ENCODE measurements at places on chromosomes 12 and 14. TPM values are rescaled to one million over a fixed set of nuclear protein-coding genes. Genes with fewer than 3 reads are reported as not detected.

ADGRD1 gene
- not detected for total RNA-seq

GLT1D1 gene
- total RNA-seq = not detected

KRT3 gene
- total RNA-seq = 0.13 TPM

GLS2 gene
- 6.1 TPM for total RNA-seq

DNA sequence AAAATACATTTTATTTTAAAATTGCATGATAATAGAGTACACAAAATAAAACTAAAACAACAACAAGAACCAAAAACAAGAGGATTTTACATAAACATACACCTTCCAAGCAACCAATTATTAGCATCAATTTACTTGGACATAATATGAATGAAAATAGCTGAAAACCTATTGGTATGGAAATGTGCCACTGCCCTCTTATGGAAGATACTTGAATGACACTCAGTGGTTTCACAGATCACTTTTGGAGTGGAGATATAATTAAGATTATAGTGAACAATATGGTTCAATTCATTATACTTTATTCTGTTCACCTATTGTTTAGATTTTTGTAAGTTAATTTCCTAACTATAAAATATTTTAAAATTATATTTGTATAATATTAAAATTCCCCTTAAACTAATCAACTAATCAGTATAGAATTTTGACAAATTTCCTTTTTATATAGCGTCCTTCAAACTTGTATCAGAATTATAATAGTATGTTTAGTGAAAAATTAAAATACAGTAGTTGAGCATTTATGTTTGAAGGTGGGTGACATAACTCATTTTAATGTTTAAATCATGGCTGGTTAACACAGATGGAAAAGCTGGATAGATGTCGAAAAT lies 70.1 kb downstream of the SLC6A15 start:
- DNase-seq = peak; percentile 65

DNA sequence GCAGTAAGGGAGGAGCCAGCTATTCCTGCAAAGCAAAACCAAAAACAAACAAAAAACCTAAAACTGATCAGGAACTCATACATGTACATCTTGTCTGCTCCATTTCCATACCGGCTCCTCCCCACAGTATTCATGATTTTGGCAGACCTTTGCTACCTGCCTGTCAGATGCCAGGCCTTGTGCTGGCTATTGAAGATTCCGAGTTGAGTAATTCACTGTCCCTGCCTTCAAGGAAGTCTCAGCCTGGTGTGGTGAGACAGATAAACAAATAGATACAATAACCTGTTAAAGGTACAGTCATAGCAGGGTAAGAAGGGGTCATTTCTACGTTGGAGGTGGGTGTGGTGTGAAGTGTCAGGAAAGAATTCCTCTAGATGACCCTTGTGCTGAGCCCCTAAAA lies 42.7 kb downstream of the SUSD6 start:
- peak; percentile 88 for DNase-seq

DNA sequence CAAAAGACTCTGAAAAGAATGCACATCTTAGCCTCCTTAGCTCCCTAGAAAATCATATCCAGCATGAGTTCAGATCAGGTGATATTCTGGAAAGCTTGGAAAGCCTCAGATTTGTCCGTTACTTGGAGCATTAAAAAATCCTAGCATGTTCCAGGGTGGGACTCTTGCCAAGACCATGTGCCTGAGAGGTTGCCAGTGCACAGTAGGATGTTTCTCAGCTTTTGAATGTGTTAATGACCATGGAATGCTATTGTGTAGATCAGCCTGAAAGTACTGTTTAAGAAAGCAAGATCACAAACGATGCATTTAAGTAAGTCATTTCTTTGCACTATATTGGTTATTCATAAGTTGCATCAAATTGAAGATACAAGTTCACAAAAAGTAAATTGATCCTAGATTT lies 230.5 kb downstream of the ETNK1 start:
- no peak for DNase-seq

DNA sequence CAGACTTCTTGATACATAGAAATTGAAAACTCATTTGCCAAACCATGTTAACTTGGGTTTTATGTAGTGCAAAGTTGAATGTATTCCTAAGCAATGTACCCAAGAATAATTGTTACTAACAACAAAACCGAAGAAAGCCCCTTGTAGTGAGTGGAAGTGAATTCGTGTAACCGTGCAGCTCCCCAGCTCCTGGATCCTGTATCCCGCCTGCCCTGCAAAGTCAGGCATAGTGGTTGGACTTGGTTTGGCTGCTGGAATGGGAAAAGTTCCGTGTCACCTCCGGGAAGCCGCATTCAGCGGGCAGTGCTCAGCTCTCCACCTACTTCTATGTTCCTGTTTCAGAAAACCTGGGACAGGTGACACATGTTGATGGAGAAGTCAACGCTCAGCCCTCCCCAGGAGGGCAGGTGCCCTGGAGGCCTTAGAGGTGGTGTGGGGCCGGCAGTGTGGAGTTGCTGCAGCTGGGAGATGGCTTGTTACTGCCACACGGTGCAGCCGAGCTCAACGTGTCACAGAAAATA lies 29.2 kb upstream of the C14orf180 start:
- DNase-seq = no peak

All from bronchial epithelial cell (primary cell).